ENCODE measurements at places on chromosomes 2 and 18.

- DNase-seq, result no peak
These were observed 77.8 kb downstream of the FAM161A start for GRCh38 chr2:61775956-61776570.

DNA sequence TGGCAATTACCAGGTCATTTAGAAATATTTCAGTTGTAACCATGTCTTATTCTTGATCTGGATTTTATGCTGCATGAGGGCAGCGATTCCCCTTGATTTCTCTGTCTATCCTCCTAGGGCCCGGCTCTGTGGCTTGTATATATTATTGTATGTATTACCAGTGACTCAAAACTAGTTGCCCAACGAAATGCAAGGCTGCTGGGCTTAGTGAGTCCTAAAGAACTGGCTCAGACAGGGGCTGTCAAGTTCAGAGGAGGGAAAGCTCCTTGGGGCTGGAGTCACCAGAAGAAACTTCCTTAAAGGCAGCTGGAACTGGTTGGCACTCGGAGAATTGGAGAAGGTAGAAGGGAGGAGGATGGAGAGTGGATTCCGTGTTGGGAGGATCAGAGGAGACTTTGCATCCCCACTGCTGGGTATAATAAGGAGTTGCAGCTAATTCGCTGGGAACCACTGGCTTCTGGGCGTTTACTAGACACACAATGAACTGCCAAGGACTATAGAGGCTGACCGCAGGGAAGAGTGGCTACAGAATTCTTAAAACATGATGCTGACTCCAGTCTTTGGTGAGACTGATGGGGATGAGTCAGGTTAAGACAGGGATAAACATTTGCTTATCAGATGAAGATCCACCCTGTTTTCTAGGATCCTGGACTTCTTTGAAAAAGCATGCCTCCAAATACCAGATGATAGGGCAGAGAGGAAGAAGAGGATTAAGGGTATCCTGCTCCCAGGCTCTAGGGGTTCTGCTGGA is 104.3 kb downstream of the PRKCE start:
- DNase-seq, result peak; percentile 63

DNA sequence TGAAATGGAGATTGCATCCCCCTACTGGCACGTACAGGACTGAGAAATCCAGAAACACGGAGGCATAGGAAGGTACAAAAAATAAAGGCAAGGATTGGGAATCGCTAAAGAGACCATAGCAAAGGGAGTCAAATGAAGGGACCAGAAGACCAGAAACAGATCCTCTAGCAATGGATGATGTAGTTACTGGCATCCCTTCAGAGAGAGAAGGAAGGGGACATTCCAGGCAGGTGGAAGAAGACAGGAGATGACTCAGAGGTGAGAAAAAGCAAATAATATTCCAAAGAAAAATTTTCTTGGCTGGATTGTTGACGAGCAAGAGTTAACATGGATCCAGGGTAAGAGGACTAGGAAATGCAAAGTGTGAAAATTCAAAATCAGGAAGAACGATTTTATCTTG is 78.4 kb upstream of the FZD7 start:
- no peak for DNase-seq

DNA sequence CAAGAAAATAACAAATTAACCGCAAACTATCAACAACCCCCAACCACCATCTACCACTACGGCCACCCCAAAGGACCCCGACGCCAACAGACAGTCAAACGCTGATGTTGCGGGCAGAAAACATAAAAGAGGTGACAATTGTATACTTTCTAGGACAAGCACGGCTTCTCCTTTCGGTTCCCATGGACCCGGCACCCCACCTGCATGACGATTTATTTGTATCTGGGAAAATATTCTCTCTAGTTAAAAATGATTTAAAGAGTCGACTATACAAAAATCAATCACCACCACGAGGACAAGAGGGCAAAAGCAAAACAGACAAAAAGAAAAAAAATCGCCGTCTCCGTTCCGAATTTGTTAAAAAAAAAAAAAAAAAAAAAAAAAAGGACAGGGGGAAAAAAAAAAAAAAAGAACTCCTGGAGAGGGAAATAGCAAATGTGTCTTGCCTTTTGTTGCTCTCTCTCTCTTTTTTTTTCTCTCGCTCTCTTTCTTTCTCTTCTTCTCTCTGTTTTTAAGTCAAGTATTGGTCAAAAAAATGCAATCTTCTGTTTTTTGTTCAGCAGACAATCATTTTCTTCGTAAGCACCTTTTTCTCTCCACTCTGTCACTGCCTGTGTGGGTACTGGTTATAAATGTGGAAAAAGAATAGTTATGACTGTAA is 3.6 kb downstream of the SIX3 start:
- no peak for DNase-seq

- DNase-seq, result no peak
These were observed 97.9 kb upstream of the RND3 start for GRCh38 chr2:150585221-150585971.

GRCh38 chr2:85974390-85974789 is 85.6 kb upstream of the ST3GAL5 start:
- no peak for DNase-seq

GRCh38 chr18:7572822-7573221 is 5.7 kb downstream of the PTPRM start:
- no peak for DNase-seq

GRCh38 chr18:79006106-79006795 is 26.6 kb downstream of the SALL3 start:
- no peak for DNase-seq

GRCh38 chr2:165193178-165193777 is 10.6 kb downstream of the SCN3A start:
- DNase-seq, result no peak

DNA sequence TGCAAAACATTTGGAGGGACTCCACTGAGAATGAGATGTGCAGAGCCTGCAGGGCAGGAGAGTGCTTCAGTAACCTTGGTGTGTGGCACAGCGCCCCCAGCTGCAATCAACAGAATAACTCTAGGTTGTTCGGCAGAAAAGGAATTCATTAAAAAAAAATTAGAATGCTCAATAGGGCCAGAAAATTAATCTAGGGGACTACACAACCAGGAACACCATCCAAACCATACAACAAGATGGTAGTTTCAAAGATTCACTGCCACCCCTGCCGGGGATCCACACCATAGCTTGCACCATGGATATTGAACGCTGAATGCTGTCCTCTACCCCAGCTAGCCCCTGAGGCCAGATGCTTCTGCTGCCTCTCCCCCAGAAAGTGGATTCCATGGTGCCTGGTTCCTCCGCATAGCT is 50.1 kb downstream of the THUMPD2 start:
- peak; percentile 42 for DNase-seq

DNA sequence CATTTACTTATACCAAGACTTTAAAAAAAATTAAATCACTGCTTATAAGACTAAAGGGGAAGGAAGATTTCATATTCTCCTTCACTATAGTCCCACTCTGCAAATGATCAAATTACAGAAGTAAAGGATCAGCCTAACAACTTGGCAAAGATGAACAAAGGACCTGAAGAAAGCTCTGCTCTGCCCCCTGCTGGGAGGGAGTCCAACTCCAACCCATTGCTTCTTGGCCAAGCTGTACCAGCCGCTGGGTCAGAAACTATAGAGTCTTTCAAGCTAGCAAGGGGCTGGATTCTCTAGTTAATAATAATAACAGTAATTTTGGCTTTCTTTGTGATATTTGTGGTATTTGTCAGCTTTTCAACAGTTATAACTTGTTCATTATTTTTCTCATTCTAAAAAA is 927.0 kb upstream of the CRIM1 start:
- no peak for DNase-seq

DNA sequence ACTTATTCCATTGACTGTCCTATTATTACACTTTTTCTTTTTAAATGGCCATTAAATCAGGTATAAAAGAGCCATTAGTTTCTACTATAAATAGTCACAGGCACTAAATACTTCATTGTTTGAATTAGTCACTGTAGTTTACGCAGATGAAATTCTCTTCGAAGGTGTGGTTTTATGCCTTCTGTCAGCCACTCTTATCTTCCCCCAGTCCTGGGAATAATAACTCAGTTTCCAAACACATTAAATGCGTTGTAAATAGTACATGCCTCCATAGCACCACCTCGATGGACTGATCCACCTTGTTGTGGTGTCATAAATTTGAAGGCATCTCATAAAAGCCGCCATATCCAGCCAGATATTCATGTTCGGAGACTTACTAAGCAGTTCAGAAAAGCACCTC is 72.1 kb upstream of the PARD3B start:
- no peak for DNase-seq

DNA sequence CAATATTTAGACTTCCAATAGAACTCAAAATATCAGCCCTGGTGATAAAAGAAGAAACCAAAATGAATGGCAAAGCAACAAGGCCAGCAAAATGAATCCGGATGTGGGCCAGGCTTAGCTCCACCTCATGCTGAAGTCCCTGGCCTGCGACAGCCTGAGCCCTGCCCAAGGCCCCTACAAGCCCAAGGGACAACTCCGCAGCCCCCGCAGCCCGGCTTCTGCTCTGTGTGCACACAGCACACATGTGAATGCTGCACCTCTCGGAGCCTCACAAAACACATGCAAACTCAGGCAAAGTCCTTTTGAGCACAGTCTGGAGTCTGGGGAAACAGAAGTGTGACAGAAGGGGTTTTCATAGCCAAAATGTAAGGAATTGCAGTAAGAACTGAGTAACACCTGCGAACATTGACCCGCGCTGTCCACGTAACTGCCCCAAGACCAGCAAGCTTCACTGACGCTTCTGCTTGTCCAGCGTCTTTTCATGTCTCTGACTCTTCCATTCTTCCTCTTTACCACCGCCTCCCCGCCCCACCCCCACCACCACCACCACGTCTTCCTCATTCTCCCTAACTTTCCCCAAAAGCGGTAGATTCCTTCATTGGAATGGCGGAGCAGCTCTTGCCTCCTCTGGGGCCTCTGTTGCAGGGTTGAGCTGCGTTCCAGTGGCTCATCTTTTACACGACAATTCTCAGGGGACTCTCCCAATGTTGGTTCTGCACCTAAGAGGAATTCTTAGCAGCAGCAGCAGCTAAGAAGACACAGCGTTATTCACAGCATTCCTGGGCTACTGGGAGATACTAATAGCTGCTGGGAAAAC is 136.4 kb upstream of the COPS8 start:
- DNase-seq, result no peak

DNA sequence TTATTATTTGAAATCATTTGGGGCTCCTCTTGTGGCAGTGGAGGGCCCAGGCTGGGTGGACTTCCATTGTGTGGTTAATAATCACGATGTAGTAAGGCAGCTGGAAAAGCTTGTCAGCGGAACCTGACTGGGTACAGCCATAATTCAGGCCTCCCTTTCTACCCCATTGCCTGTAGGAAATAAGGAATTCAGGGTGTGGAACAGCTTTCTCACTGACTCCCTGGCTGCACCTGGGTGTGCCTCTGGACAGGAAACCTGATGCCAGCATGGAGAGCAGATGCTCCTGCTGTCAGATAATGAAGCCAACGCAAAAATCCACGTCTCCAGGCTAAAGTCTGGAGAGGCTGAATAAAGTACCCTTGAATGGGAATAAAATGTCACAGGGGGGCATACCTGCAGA is 44.2 kb downstream of the LYPD6B start:
- no peak for DNase-seq

DNA sequence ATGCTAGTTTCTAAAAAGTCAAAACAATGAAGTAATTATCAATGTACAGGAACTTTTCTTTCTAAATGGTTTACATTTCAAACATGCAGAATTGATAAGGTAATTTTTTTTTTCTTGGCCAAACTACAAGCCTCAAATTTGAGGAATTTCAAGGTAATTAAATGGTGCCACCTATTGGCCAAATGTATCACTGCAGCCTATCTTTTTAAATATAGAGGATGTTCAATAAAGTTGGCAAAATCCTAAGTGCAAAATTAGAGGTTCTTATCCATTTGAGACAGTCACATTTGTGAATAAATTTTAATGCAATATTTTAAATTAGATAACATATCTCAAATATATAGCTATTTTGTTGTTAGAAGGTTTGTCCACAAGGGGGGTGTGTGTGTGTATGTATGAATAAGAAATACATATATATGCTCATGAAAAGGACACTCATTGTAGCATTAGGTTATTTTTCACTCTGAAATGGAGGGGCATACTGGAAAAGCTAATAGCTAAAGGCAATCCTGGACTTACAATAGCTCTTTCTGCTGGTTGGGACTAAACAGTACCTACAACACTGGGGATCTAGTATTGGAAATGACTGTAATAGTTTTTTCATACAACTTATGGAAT is 26.2 kb downstream of the MMADHC start:
- DNase-seq, result peak; percentile 17

DNA sequence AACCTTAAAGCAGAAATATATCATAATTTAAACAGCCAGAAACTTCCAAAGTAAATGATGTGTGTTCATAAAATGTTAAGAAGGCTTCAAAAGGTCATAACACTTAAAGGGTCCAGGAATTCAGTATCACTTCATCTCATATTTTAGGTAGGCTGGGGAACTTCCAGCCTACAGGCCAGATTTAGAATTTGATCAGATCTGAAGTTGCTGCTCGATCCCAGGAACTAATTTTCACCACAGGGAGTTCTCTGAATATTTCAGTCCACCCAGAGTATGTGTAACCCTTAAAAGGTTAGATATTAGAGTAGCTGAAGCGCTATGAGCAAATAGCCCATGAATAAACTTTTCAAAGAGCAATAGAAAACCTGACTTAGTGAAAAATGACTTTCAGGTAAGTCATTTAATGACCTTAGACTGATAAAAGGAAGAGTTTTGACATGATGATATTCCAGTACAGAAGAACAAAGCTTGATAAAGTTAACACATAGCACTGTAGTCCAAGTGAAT is 1.7 kb downstream of the WIPF1 start:
- DNase-seq, result no peak

GRCh38 chr2:31296641-31297287 is 62.8 kb downstream of the EHD3 start:
- DNase-seq, result no peak

GRCh38 chr18:78804206-78805030 is 175.2 kb upstream of the SALL3 start:
- DNase-seq, result no peak

DNA sequence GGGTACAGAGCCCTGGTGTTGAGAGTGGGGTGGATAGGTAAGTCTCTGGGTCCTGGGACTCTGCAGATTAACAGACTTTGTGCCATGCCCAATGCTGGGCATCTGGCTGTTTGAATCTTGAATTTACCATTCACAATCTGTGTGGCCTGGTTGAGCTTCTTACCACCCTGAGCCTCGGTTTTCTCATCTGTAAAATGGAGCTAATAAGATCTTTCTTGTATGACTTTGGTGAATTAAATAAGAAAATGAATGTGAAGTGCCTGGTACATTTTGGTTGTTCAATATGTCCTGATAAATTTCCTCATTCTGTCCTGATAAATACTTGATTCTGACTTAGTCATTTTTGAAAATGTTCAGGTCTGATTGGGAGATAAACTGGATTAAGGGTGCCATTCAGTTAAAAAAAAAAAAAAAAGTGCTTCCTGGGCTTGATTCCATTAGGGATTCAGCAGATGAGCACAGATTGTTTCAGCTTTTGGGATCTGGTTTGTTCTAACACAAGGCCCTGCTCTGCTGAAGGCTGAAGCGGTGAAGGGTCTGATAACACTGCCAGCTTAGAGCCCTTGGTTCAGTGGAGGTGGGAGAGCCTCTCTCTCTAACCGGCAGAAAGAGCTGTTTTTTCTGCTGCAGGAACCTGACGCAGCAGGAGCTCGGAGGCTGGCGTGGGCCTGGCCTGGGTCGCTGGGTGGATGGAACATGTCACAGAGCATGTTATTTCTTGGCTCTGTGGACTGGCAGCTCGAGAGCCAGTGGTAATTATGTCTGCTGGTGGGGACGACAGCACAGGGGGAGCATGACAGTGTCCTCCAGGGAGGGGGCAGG is 84.5 kb upstream of the MCFD2 start:
- DNase-seq, result no peak

Measured in HTR-8/SVneo (cell line).